ENCODE measurements at places on chromosomes 7 and 10.

DNA sequence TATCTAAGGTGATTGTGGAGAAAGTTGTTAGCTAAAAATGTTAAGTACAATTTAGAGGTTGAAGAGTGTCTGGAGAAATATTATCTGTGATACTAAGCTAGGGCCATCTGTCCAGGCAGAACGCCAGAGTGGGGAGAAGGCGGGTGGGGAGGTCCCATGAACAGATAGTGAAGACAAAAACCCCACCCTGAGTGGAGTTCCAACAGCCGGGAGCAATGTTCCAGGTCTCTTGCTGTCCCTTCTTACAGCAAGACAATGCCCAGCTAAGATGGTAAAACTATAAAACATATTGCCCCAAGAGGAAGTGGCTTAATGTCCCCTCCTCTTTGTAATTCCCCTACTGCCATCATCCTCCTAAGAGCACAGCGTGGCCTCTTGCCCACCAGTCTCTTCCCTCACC, 10.4 kb upstream of the IL15RA start:
- DNase-seq: no peak

DNA sequence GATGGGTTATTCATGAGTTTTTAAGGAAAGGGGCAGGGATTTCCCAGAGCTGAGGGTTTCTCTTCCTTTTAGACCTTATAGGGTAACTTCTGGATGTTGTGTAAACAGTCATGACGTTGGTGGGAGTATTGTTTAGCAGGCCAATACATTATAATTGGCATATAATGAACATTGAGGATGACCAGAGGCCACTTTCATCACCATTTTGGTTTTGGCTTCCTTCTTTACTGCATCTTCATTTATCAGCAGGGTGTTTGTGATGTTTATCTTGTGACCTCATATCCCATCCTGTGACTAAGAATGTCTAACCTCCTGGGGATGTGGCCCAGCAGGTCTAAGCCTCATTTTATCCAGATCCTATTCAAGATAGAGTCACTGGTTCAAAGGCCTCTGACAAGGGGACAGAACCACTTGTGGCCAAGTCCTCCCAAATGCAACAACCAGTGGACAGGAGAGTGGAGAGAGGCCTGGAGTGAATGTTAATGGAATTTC, 77.3 kb upstream of the RPA3 start:
- peak; percentile 80 for DNase-seq

- DNase-seq: no peak
Observed at GRCh38 chr7:45036317-45036716, 36.3 kb downstream of the CCM2 start.

DNA sequence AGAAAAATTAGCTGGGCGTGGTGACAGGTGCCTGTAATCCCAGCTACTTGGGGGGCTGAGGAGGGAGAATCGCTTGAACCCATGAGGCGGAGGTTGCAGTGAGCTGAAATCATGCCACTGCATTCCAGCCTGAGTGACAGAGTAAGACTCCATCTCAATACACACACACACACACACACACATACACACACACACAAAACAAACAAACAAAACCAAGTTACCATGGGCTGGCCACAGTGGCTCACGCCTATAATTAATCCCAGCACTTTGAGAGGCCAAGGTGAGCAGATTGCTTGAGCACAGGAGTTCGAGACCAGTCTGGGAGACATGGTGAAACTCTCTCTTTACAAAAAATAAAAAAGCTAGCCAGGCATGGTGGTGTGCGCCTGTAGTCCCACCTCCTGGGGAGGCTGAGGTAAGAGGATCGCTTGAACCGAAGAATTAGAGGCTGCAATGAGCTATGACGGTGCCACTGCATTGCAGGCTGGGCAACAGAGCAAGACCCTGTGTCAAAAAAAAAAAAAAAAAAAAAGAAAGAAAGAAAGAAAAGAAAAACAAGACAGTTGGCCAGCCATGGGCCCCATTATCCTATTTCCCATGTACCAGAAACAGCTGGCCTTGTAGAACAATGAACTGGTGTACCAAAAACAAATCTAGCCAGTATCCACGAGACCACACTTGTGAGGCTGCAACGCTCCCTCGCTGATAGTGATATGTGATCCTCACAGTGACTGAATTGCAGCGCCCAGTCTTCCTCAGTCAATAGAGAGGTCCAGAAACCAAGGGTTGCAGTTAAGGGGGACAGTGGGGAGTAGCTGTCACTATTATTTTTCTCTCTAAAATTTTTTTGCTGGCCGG, 6.6 kb upstream of the AGFG2 start:
- no peak for DNase-seq

- DNase-seq: no peak
Observed at GRCh38 chr10:3898821-3899220, 113.8 kb upstream of the KLF6 start.

All from RPMI7951 (cell line).